ENCODE measurements at places on chromosomes 4 and X.

DNA sequence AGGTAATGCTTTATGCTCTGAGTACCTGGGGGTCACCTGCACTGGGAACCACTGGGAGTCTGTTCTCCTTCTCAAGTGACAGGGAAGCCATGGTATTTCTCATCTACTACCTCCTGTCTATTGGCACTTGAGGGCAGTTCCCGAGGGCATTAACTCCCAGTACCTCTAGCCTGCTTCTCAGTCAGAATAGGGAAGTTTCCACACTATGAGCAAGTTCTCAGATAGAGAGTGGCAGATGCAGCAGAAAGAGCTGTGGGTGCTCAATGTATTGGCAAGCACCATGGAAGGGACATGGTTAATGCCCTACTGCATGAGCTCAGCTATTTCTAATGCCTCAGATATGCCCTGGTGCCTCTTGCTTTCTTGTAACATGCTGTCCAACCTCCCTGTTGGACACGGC lies 74.1 kb downstream of the ANOS1 start:
- DNase-seq: no peak

DNA sequence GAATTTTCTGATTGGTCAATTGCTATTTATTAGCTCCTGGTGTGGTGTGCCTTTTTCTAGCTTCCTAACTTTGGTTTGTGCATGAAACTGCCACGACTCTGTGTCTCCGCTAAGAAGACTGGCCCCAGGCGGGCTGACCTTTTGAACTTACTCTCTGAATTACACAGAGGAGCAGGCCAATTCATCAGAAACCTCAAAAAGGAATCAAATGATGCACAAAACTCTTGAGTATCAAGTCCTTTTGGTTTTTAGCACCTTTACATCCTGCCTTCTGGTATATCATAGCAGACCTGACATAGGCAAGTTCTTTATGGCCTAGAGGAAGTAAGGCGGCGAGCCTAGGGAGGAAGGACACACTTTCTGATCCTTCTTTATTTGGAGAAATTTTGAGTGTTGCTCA lies 17.6 kb downstream of the TKTL1 start:
- no peak for DNase-seq

DNA sequence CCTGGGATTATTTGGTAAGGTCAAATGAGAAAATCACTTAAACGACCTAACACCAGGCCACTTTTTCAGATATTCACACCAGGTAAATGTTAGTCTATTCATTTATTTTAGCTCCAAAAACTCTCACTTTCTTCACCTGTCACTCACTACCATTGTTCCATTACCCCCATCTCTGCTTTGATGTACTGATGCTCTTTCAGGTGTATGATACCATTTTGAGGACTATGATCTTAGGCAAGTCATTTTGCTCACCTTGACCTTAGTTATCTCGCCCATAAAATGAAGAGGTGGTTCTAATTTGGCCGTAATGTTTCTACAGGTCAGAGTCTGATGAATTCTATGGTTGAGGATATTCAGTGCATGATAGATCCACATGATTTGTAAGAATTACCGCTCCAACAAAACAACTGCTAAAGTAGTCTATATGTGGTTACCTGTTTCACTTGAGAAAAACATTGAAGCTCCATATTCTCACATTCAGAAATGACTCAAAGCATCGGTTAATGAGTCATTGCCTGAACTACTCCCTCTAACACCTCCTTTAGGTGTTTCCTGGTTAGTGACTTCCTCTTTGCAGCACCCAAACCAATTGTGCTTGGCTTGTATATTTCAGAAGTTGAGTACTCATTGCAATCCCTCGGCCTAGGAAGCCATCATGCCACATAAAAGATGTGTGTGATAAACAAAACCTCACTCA lies 4.5 kb downstream of the DTHD1 start:
- DNase-seq: no peak

GRCh38 chr4:153764601-153765368 lies 5.0 kb upstream of the RNF175 start:
- DNase-seq: no peak

GRCh38 chr4:99323756-99324155 lies 2.6 kb upstream of the ADH1B start:
- no peak for DNase-seq

DNA sequence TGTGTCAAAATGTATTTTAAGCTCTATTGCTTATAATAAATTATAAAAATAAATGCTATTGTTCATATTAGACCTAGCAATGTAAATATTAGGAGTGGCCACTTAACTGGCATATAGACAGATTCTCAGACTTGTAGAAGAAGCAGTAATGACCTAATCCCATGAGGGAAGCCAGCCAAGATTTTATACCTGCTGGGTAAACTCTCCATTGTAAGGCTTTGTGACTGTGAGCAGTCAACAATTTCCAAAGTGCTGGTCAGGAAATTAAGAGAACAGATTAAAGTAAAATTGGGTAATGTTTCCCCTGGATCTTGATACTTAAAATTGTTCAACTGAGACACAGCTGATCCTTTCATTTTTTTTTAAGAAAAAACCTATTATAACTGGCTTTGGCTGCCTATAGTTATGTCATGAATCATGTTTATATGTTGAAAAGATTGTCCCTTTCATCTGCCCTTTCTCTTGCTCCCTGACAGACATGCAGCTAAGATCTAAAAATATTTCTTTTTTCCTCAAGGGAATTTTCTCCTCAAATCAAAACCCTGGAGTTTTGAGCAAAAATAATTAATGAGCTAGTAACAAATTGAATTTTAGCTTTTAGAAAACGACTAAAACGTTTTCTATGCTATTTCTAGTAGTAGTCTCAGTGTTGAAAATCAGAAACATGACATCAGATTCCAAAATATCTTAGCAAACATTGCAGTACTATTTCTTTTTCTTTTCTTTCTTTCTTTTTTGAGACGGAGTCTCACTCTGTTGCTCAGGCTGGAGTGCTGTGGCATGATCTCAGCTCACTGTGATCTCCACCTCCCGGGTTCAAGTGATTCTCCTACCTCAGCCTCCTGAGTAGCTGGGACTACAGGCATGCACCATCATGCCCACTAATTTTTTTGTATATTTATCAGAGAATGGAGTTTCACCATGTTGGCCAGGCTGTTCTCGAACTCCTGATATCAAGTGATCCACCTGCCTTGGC lies 77.9 kb downstream of the ADGRL3 start:
- DNase-seq: peak; percentile 49

DNA sequence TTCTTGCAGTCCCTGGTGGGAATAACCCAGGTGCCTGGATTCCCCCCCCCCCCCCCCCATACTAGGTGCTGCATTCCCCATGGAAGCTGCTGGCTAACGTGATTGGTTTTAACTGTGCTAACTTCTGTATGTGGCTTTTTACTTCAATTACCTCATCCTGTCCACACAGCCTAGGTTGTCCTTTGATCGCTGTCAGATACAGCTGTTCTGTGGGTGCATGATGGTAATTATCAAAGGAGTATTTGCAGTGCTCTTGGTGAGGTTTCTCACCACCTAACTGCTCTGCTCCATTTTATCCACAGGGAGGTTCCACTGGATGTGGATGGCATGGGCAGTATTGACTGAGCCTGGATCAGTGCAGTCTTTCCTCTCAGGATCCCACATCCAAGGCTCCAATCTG lies 93.0 kb downstream of the ZNF518B start:
- no peak for DNase-seq

GRCh38 chrX:13077168-13077567 lies 32.7 kb upstream of the FAM9C start:
- DNase-seq: no peak

GRCh38 chr4:87073199-87074120 lies 138.6 kb downstream of the AFF1 start:
- DNase-seq: no peak

DNA sequence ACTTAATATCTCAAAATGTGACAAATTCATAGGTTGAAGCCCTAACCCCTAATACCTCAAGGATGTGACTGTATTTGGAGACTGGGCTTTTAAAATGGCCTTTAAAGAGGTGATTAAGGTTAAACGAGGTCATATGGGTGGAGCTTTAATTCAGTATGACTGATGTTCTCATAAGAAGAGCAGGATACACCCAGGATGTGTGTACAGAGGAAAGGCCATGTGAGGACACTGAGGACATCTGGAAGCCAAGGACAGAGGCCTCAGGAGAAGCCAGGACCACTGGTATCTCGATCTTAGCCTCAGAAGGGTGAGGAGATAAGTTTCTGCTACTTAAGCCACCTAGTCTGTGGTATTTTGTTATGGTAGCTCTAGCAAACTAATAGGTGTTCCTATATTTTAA lies 49.0 kb upstream of the SHISA3 start:
- DNase-seq: no peak

GRCh38 chr4:148016063-148016637 lies 284.3 kb downstream of the ARHGAP10 start:
- no peak for DNase-seq

- no peak for DNase-seq
These were observed 5.7 kb upstream of the TADA2B start for GRCh38 chr4:7037425-7037824.

GRCh38 chrX:68676335-68676734 lies 28.9 kb downstream of the STARD8 start:
- no peak for DNase-seq

GRCh38 chr4:73868206-73869129 lies 725 bp upstream of the CXCL1 start:
- no peak for DNase-seq

GRCh38 chr4:82620126-82620735 lies 58.4 kb upstream of the TMEM150C start:
- no peak for DNase-seq

DNA sequence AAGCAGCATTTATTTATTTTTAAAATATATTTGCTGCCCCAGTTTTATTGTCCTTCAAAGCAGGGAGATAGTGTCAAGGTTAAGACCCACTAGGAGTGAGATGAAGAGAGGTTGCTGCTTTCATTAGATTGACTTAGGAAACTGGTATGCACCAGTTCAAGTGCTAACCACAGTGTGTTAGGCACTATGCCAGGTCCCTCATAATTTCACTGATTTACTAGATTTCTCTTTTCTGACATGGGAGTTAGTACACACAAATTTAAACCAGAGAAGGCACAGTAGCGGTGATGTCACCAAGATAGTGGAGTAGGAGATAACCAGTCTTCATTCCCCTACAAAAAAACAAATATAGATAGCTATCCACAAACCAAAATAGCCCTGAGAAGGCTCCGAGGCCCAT lies 14.3 kb downstream of the RRAGB start:
- no peak for DNase-seq

- peak; percentile 51 for DNase-seq
These were observed 640 bp downstream of the PHF8 start for GRCh38 chrX:54043541-54044125.

- no peak for DNase-seq
These were observed 74.7 kb upstream of the GPM6B start for GRCh38 chrX:13891377-13892140.
